ENCODE measurements at places on chromosomes 2 and 18. TPM values are rescaled to one million over a fixed set of nuclear protein-coding genes. Genes with fewer than 3 reads are reported as not detected.

Gene CRYGC
- not detected for total RNA-seq

Gene MRPL30
- 45.1 TPM for total RNA-seq

Gene TNP1
- total RNA-seq: not detected

Gene IL36G
- not detected for total RNA-seq

Gene SAG
- not detected for total RNA-seq

Gene SNORC
- total RNA-seq: 0.69 TPM

Gene AQP12B
- total RNA-seq: not detected

Gene POLE4
- 17.4 TPM for total RNA-seq

Gene TCF7L1
- total RNA-seq: 1.4 TPM

Gene C2orf66
- not detected for total RNA-seq

Gene DSEL
- total RNA-seq: 10.7 TPM

Gene ALLC
- total RNA-seq: not detected
